ENCODE measurements at places on chromosomes 3 and 15.

GRCh38 chr3:27560484-27561056, 76.4 kb upstream of the SLC4A7 start:
- no peak for DNase-seq

- DNase-seq, result no peak
Observed at GRCh38 chr3:140011086-140011485, 76.1 kb downstream of the CLSTN2 start.

DNA sequence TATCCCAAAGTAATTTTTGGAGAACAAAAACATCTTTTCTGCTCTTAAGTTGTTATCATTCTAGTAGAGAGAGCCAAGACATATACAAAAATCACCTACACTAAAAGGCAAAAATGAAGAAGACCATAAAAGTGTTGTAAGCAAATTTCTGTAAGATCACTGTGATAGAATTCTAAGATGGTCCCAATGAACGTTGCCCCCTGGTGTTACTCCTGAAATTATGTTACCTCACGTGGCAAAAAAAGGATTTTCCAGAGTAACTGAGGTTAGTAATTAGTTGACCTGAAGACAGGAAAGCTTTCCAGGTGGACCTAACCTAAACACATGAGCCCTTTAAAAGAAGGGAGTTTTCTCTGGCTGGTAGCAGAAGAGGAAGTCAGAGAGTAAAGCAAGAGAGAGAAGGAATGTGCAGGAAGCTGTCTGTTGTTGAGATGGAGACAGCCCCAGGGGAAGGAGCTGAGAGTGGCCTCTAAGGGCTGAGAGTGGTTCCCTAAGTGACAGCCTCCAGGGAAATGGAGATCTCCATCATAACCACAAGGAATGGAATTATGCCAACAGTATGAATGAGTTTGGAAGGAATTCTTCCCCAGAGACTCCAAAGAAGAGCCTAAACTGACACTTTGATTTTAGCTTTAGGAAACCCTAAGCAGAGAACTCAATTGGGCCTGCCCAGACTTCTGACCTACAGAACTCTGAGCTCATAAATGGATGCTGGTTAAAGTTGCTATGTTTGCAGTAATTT, 205.9 kb downstream of the CD47 start:
- no peak for DNase-seq

- DNase-seq, result no peak
Observed at GRCh38 chr3:21919383-21919782, 168.4 kb upstream of the ZNF385D start.

- no peak for DNase-seq
Observed at GRCh38 chr3:47406762-47407149, 25.9 kb downstream of the PTPN23 start.

- no peak for DNase-seq
Observed at GRCh38 chr3:9934235-9934621, 594 bp downstream of the CRELD1 start.

DNA sequence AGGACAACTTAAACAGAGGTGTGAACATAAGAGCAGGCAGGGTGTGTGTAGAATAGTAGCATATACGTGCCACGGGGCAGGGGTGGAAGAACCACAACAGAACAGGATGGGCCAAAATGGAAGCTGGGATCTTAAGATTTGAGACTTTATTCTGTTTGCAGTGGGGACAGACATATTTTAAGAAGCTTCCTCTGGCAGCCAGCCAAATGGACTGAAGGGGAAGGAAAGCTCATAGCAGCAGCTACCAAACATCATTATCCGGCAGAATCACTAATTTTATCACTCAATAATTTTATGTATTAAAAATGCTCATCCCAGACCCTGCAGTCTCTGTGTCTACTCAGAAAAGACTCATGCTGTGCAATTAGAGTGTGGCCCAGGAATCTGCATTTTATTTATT, 130.9 kb upstream of the CTDSPL start:
- DNase-seq, result no peak

DNA sequence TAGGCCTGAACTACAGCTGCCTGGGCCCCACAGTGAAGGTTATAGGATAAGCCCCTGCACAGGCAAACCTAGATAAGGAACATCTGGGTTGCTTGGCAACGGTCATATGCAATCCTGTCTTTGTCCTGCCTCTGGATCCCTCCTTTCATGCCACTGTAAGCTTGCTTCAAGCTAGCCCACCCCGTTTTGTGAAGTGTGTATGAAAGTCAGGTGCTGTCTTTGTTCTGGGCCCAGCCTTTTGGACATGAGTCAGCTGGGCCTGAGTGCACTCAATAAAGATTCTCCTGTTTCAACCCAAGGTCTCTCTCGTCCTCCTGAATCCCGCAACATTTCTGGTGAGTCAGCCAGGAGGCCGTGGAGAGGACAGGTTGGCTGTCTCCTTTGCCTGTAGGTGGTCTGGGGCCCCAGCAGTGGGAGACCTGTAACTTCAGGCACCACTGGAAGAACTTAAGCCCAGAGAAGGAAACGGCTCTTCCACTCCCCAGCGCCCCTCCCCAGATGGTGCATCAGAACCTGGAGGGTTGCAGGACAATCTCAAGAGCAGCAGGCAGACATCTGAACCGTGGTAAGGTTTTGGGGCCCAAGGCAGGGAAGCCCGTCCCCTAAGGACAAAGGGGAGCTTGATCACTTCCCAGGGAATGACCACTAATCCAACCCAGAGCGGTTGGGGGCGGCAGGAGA, 8.3 kb upstream of the SLC9C1 start:
- DNase-seq, result no peak

GRCh38 chr3:129738172-129738571, 131.7 kb upstream of the PLXND1 start:
- no peak for DNase-seq

DNA sequence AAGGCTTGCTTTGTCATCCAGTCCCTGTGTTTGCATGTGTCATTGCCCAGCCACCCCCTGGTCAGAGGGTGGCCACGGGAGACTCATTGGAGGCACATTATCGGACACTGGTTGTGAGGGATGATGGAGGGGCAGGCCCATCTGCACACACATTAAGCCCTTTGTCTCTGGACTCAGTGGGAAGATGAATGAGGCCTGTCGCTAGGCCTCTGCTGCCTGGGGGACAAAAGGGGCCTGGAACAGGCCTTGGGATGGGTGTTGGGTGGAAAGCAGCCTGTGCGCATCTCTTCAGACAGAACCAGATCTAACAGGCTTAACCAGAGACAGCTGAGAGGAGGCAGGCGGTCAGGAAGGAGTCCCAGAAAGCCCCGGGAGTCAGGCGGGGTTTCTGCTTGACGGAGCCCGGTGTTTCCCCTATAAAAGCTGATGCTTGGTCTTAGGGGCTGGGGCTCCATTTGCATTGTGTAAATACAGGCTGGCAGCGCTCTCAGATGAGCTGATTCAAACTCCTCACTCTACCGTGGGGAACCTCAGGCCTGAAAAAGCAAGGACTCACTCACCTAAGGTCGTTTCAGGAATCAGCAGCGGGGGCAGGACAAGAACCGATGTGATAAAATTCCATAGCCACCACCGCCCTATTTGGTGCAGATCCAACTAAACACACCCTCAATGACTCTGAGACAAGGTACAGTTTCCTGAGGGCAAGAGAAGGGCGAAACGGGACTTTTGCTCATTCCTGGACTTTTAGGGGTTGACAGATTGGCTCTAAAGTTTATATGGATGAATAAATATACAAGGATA, 17.1 kb upstream of the SKIC8 start:
- peak; percentile 68 for DNase-seq

DNA sequence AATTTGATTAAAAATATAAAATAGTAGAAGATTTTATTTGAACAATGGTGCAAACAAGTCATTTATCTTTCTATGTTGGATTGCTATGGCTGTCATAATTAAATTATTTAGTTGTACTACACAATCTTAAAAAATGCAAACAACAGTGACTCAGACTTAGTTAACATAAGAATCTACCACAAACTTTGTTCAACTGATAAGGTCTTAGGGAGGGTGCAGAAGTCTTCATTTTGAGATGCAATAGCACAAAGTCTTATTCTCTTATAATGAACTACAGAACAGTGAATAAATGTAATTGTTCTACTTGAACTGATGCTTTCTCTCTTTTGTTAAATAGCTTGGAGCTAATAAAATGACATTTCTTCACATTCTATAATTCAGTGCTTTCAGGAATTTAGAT, 482.8 kb upstream of the NAALADL2 start:
- no peak for DNase-seq

- DNase-seq, result no peak
Observed at GRCh38 chr3:107013641-107014040, 363.6 kb upstream of the CCDC54 start.

GRCh38 chr15:36117296-36117787, 462.1 kb upstream of the CDIN1 start:
- no peak for DNase-seq

GRCh38 chr3:23085261-23085660, 117.9 kb upstream of the UBE2E2 start:
- DNase-seq, result no peak

GRCh38 chr3:85594676-85595075, 635.9 kb downstream of the CADM2 start:
- DNase-seq, result no peak

DNA sequence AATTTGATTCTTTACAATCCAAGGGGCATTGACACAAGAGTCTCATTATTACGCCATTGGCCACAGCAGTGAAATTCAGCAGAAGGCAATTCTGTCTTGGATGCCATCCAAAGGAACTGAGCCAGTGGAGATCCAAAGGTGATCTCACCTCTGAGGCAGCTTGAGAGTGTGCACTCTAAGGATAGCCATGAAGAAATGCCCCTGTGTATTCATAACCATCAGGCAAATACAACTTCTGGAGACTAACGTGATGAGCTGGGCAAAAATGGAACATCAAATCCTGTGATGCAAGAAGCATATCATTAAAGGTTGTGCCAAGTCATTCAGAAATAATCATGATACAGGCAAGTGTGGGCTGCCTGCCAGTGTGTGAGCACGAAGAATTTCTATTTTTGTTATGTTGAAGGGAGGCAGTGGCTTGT, 41.4 kb downstream of the ROBO2 start:
- DNase-seq, result no peak

- DNase-seq, result no peak
Observed at GRCh38 chr3:44079916-44080315, 161.8 kb upstream of the TOPAZ1 start.

GRCh38 chr3:146390957-146391356, 78.4 kb downstream of the PLSCR2 start:
- DNase-seq, result no peak

DNA sequence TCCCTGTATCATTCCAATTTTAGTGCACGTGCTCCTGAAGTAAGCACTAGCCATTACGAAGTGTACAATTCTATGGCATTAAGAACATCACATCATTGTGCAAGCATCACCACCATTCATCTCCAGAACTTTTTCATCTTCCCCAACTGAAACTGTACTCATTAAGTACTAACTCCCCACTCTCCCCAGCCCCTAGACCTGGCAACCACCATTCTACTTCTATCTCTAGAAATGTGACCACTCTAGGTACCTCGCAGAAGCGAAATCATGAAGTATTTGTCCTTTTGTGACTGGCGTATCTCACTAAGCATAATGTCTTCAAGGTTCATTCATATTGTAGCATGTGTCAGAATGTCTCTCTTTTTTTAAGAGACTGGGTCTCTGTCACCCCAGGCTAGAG, 11.4 kb downstream of the PPP1R2 start:
- DNase-seq, result no peak

- no peak for DNase-seq
Observed at GRCh38 chr15:72044956-72045355, 73.0 kb downstream of the MYO9A start.

- DNase-seq, result no peak
Observed at GRCh38 chr15:58410353-58410752, 21.4 kb upstream of the LIPC start.

DNA sequence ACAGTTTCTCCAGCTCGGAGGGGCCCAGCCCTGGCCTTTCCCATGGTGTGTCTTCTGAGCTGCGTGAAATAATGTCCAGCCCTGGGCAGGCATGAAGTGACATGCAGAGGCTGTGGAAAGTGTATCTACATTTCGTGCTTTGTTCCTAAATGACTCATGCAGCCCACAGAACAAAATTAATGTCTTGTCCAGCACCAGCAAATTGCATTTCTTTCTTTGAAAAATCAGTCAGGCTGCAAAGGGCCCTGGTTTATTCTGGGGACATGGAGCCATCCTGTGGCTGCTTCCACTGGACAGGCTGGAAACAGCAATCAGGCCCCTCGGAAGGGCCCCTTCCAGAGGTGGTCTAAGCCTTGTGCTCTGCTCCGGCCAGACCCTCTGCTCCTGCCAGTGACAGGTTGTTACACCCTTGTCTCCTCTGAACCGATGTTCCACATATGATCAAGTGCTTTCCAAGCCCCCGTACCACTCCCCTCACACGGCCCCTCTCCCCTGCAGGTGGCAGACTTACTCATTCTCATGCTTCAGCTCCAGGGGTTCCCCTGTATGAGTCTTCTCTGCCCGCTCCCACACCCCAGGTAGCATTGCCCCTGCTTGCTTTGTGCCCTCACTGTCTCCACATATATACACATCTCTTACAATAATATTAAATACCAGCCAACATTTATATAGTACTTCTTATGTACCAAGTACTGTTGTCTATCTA, 33.7 kb downstream of the CRYGS start:
- DNase-seq, result no peak

DNA sequence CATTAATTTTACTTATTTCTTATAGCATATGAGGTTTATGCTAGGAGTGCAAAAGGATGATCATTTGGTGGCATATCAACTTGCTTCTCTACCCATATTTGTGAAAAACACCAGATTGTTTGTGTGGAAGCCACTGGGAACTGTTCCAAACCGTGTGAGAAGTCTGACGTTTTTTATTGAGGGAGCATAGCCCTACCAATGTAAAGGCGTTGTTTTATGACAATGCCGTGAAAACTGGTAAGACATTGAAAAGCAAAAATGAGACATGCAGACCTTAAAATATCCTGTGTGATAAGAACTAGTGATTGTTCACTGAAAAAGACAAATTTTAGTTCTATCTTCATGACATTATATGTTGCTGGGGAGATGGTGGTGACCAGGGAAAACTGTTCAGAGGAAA, 87.8 kb downstream of the CHL1 start:
- DNase-seq, result no peak

DNA sequence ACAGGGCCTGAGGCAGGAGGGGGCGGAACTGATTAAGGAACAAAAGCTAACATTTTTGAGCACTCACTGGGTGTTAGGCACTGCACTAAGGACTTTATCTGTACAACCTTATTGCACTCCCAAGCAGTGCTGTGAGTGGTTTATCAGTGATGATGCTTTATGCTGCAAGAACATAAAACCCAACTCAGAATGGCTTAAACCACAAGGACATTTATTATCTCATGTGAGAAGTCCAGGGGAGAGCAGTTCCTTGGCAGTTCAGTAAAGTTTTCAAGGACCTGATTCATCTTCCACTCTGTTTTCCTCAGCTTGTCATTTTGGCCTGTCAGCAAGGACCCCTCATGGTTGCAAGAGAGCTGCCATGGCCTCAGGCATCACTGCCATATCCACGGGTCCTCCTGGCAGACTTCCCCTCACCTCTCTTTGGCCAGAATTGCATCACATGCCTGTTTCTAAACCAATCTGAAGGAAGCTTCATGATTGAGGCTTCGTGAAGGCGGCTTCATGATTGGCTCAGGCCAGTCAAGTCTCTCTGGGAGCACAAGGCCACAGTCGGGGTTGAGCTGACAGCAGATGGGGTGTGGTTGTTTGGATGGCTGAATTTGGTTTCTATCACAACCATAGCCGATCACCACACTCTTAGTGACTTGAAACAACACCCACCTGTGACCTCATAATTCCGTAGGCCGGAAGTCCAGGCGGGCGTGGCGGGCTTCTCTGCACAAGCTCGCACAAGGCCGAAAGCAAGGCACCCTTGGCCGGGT, 15.8 kb downstream of the EFCC1 start:
- peak; percentile 85 for DNase-seq

- no peak for DNase-seq
Observed at GRCh38 chr3:97860364-97860763, 38.6 kb downstream of the CRYBG3 start.

GRCh38 chr15:49686599-49686998, 65.8 kb downstream of the DTWD1 start:
- no peak for DNase-seq
